ENCODE measurements at places on chromosomes 12 and 14.

GRCh38 chr14:70744641-70745040 lies 64.7 kb downstream of the MAP3K9 start:
- no peak for DNase-seq

- DNase-seq: no peak
Measured at GRCh38 chr12:80756875-80757274, 40.2 kb downstream of the MYF5 start.

DNA sequence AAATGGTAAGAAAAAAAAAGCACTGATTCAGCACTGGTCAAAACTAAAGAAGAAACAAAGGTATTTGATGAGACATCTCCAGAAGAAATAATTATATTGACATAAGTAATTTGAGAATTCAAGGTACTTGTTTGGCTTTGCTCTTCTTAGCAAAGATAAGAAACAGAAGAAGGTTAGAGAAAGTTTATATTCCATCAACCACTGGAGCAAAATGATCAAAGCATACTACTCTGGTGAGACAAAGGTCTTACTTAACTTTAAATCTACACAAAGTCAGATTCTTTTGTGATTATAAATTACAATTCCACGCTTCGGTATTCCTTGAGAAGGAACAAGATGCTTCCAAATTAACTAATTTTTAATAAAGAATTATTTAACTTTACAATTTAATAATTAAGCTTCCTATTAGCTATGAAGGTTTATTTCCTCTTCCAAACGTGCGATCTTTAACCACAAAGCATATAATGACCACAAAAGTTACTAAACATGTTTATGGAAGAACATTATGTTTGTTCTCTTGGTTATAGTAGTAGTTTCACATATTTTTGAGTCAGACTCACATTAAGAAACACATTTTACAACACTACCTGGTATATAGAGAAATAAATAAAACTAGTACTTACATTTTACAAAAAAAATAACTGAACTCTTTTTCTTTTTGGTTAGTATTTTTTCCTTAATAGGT lies 53.4 kb downstream of the METTL25 start:
- DNase-seq: no peak

GRCh38 chr12:52038447-52038846 lies 12.8 kb upstream of the NR4A1 start:
- no peak for DNase-seq

DNA sequence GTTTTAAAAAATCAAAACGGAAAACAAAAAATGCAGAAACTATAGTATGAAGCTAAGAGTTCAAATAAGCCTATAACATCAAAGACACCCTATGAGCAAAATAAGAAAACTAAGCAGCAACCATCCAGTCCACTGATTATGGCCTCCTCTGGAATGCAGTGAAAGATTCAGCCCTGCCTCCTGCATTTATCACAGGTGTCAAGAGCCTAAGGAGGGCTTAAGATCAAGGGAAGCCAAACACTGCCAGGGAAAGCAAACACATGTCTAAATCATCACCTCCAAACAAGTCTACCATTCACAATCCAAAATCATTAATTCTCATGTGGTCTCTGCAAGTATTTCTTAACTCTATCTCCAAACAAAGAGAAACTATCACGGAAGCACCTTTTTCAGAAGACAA lies 28.4 kb downstream of the SARNP start:
- no peak for DNase-seq

DNA sequence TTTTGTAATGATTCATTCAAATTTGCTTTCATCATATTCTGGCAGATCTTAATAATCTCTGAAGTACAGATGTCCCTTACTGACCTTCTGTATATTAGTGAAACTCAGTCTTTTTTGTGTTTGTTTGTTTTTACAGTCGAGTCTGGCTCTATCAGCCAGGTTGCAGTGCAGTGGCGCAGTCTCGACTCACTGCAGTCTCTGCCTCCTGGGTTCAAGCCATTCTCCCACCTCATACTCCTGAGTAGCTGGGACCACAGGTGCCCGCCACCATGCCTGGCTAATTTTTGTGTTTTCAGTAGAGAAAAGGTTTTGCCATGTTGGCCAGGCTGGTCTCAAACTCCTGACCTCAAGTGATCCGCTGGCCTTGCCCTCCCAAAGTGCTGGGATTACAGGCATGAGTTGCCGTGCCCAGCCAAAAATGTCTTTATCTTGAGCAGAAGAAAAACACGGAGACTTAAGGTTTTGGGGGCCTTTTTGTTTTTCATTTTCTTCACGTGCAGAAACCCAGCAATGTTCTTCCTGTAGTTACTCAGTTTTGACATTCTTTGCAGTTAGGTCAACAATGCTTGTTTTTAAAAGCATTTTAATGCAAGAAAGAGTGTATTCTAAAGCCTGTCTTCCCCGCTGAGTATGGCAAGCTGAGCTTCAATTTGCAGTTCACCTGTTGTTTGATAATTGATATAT lies 79.5 kb downstream of the FAR2 start:
- no peak for DNase-seq

DNA sequence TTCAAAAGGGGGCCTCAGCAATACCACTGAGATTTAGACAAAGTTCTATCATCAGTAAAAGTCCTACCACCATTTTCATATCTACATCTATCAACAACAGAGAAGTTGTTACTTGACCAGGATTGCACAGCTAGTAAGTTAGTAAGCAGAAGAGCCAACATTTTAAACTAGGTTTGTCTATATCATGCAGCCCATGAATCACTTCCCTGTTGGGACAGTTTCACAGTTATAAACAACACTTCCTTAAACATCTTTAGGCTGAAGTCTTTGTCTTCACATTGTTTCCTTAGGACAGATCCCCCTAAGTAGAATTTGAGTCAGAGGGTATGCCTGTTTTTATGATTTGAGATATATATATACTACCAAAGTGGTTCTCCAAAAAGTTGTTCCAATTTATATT lies 68.5 kb downstream of the DAO start:
- no peak for DNase-seq

- no peak for DNase-seq
Measured at GRCh38 chr14:42149609-42150261, 543.1 kb downstream of the LRFN5 start.

DNA sequence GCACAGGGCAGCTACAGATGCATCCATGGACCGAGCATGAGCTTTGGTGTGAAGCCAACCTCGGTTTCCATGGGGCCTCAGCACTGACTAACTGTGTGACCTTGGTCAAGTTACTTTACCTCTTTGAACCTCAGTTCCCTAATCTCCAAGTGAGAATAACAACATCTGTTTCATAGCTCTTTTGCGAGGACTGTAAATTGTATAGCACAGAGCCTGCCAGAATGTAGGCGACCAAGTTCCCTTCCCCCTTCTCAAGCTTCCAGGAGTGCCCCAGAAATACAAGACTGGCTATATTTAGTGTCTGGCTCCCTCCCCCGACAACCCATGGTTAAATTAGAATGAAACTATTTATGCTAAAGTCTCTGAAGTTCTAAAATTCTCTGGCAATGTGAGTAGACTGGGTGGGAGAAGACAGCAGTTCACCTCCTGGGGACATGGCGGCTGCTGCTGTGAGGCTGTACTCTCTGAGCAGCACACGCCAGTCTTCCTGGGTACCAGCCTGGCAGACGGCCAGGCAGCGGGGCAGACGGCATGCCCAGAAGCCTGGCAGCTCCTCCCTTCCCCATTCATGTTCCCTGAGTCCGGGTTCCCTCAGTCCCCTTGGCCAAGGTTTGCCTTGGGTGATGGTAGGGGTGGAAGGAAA lies 22.0 kb upstream of the TMED10 start:
- no peak for DNase-seq

GRCh38 chr14:74911704-74912103 lies 11.4 kb downstream of the RPS6KL1 start:
- DNase-seq: no peak

GRCh38 chr14:68932231-68932630 lies 46.9 kb downstream of the ACTN1 start:
- no peak for DNase-seq

GRCh38 chr12:11580125-11580751 lies 69.2 kb upstream of the ETV6 start:
- DNase-seq: no peak

DNA sequence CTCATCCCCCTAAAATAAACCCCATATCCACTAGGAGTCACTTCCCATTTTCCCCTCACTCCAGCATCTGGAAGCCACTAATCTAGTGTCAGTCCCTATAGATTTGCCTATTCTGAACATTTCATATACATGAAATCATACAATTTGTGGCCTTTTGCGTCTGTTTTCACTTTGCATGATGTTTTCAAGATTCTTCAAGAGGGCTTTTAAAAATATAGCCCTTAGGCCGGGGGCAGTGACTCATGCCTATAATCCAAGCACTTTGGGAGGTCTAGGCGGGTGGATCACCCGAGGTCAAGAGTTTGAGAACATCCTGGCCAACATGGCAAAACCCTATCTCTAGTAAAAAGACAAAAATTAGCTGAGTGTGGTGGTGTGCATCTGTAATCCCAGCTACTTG lies 104.7 kb downstream of the VEZT start:
- no peak for DNase-seq

GRCh38 chr12:18864900-18865561 lies 127.1 kb downstream of the CAPZA3 start:
- peak; percentile 11 for DNase-seq

DNA sequence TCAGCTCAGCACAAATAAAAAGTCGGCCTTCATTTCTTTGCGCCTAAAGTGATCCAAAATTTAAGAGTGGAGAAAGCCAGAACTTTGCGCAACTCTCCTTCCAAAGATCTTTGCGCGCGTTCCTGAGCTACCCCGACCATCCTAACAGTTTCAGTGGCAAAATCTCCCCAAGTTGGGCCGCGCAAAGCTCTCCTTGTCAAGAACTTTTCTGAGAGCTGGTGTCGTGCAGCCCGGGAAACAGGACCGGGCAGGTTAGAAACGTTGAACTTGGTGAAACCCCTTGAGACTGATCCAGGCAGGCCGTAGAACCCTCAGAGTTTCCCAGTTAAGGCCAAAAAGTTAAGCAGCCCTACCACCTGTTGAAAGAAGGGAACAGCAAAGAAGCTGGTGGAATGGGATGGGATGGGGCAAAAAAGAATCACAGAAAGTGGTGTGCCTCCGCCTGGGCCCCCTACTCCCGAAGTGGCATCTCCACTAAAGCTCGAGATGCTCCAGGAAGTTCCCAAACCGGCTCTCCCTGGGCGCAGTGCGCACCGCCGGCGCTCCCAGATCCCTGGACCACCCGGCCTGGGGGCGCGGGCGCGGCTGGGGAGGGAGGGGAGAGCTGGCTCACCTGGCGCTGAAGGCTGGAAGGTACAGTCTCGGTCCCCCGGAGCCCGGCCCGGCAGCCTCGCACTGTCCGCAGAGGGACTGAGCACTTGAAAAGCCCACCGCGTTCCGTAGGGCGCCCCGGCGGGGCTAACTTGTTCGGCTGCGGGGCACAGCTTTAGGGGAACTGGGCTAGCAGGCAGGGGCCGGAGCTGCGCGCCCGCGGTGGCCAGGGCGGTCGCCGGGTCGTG lies 768 bp downstream of the DBX2 start:
- DNase-seq: no peak
